ENCODE measurements at places on chromosomes 11 and 22. TPM values are rescaled to one million over a fixed set of nuclear protein-coding genes. Genes with fewer than 3 reads are reported as not detected.

DNA sequence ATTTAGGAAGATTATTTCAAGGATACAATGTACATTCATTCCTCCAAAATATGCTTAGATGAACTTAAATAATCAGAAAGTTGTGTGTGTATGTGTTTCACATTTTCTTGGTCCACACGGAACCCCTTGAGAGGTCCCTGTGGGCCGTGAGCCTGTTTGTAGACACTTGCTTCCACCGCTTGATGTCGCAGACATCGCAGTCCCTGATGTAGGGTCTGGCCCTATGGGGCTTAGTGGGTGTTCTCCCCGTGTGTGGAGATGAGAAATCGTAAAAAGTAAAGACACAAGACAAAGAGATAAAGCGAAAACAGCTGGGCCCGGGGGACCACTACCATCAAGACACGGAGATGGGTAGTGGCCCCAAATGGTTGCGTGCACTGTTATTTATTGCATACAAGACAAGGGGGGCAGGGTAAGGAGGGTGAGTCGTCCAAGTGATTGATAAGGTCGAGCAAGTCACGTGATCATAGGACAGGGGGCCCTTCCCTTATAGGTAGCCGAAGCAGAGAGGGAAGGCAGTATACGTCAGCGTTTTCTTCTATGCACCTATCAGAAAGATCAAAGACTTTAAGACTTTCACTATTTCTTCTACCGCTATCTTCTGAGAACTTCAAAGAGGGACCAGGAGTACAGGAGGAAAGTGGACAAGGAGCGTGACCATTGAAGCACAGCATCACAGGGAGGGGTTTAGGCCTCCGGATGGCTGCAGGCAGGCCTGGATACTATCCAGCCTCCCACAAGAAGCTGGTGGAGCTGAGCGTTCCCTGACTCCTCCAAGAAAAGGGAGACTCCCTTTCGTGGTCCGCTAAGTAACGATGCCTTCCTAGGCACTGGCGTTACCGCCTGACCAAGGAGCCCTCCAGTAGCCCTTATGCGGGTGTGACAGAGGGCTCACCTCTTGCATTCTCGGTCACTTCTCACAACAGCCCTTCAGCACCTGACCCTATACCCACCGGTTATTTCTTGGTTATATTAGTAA is 1.2 kb upstream of the APOBEC3C start:
- H3K27ac ChIP-seq: peak overlapping the region; percentile 86
- H3K27me3 ChIP-seq: no peaks in the 10 kb centered on the region

DNA sequence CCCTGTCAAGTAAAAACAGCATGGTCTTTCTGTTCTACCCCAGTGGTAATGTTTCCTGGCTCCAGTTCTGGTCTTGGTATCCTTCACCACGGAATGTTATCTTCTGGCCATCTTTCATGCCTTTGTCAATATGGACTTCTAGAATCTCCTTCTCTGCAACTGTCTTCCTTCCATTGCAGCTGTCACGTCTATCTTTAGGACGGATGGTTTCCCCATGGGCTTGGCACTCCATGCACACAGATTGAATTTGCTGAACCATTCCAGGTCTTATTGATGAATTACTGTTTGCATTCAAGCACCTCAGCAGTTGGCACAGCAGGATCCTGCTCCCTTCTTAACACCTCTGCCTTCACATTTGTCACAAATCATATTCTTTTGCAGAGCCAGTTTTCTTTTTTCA is 44.9 kb upstream of the SLC25A18 start:
- H3K27me3 ChIP-seq: no peaks in the 10 kb centered on the region
- no peak for DNase-seq
- H3K27ac ChIP-seq: peak overlapping the region; percentile 18
- H3K4me1 ChIP-seq: peaks cover 28% of the 10 kb centered on the region
- no peak overlapping the region for H3K4me3 ChIP-seq

GRCh38 chr22:46044621-46045458 is 67.9 kb upstream of the WNT7B start:
- peak overlapping the region; percentile 70 for H3K4me3 ChIP-seq
- peak; percentile 60 for DNase-seq
- peaks cover 81% of the 10 kb centered on the region for H3K4me1 ChIP-seq
- no peaks in the 10 kb centered on the region for H3K27me3 ChIP-seq
- no peaks in the 10 kb centered on the region for H3K36me3 ChIP-seq

The LRRC75B gene
- total RNA-seq: 5.6 TPM

The IFITM10 gene
- 0.58 TPM for total RNA-seq

The TYMP gene
- 11.6 TPM for total RNA-seq
